Cortex of kidney (tissue), 1 donor: ENCODE measurements at places on chromosomes 1 and 21.

GRCh38 chr1:213303286-213303685 lies 252.2 kb downstream of the RPS6KC1 start:
- DNase-seq = no peak

- no peak for DNase-seq
Observed at GRCh38 chr1:237045278-237046016, 3.5 kb downstream of the RYR2 start.

GRCh38 chr21:45461369-45461750 lies 56.4 kb downstream of the COL18A1 start:
- no peak for DNase-seq

DNA sequence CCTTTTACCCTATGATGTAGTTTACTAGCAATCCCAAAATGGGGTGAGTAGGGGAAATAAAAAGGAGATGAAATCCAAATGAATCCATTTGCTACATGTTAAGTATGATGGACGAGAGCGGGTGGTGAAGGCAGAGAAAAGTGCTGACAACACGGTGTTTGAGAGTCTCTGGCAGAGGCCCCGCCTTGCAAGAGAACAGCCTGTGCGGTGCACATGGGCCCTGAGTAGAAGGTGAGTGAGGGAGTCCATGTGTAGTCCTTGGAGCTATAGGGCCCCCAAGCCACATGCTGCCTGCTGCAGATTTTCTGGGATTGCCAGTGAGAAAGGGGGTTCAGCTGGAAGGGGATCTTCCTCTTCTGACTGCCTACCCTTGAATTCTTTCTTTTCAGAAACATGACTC lies 177.1 kb downstream of the TNR start:
- DNase-seq = no peak

- DNase-seq = no peak
Observed at GRCh38 chr1:110555807-110556470, 37.0 kb upstream of the KCNA10 start.

DNA sequence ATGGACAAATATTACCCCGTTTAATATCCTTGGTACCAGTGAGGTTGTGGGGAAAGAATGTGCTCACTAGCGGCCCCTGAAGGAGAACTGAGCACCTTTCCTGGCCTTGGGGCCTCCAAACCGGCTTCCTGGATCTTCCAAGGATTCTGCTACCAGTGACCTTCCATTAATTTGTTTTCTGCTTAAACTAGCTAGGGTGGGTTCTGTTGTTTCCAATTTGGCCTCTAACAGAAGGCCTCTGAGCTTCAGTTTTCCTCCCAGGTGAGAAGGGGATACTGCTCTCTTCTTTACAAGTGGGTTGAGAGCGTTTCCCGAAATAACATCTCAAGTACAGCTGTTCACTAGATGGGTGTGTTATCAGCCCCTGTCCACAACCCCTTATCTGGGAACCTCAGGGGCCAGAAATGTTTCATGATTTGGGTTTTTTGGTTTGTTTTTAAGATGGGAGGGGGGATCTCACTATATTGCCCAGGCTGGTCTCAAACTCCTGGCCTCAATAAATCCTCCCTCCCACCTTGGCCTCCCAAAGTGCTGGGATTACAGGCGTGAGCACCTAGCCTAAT lies 16.9 kb upstream of the IFNGR2 start:
- no peak for DNase-seq

DNA sequence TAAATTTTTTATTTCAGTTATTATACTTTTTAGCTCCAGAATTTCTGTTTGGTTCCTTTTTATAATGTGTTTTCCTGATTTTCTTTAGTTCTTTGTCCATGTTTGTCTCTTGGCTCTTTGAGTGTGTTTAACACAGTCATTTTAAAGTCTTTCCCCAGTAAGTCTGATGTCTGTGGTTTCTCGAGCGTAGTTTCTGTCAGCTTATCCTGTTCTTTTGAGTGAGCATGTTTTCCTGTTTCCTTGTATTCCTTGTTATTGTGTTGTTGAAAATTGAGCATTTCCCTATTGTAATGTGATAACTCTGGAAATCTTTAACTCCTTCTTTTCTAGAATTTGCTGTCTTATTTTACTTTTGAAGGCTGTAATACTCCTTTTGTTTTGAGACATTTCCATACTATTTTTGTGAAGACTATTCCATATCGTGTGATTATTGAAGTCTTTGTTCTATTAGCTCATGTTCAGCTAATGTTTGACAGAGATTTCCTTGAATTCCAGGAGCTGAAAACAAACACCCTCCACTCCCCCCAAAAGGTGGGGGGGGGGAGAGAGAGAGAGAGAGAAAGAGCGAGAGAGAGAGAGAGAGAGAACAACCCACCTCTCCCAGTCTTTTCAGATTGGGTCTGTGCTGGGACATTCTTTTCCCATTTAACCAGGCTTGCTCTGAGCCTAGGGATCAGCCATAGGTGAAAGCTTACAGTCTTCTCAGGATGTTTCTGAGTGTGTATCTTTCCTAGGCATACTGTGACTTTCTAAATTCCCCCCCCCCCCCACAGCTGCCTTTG lies 38.3 kb downstream of the SDCCAG8 start:
- DNase-seq = no peak

DNA sequence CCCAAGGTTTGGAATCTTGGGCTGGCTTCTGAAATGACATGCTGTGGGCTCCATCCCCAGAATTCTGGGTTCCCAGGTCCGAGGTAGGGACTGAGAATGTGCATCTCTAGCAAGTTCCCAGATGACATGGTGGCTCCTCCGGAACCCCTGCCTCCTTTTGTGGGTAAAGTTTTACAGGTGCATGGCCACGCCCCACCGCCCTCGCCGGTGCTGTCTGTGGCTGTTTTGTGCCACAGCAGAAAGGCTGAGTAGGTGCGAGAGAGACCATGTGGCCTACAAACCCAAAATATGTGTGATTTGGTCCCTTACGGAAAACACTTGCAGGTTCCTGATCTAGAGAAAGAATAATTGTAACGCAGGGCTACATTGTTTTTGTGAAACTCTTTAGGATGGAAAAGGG lies 30.9 kb downstream of the SKI start:
- no peak for DNase-seq

DNA sequence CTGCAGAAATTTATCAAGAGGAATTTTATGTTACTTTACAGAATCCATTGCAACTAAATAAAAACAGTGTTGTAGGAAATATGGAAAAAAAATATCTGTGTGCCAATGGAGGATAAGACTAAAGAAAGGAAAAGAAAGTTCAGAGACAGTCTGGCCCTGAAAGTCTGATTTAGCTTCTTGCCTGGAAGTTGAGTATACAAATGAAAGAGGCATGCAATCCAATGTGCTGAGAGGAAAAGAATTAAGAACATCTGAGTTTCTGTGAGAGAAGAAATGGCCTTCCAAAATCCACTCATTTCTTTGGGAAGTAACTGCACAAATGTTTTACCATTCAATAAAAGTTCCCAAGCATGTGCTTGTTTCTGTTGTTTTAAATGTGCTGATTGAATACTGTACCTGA lies 65.1 kb downstream of the LHX9 start:
- no peak for DNase-seq

DNA sequence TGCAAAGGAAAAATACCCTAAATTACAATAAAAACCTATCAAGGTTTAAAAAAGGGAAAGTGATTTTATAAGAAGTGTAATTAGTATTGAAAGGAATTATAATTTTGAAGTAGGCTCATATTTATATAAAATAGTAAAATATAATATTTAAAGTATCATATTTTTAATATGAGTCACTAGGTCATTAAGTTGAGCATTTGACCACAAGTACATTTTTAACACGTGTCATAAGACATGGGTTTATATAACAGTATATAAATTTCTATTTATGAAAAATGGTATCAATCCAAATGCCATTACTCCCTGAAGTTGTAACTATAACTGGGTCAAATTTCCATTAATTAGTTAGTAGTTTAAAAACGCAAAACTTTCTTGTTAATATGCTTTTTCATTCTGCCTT lies 365.9 kb downstream of the COL11A1 start:
- DNase-seq = no peak

DNA sequence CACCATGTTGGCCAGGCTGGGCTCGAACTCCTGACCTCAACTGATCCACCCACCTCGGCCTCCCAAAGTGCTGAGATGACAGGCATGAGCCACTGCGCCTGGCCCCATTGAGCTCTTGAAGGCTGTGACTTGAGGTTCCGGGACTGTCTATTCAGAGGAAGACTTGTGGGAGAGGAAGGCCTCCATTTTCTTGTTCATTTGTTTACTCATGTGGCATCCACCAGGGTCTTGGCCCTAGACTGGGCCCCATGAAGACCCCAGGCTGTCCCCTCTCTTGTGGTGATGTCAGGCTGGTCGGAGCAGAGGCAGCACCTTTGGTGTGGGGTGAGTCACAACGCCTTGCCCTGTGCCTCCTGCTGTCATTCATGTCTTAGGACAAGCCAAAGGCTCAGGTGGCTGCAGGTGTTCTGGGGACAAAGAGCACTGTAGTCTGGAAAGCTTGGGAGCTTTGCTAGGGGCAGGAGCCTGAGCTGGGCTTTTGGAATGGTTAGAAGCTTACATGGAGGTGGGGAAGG lies 224.6 kb upstream of the C1orf174 start:
- DNase-seq = no peak

DNA sequence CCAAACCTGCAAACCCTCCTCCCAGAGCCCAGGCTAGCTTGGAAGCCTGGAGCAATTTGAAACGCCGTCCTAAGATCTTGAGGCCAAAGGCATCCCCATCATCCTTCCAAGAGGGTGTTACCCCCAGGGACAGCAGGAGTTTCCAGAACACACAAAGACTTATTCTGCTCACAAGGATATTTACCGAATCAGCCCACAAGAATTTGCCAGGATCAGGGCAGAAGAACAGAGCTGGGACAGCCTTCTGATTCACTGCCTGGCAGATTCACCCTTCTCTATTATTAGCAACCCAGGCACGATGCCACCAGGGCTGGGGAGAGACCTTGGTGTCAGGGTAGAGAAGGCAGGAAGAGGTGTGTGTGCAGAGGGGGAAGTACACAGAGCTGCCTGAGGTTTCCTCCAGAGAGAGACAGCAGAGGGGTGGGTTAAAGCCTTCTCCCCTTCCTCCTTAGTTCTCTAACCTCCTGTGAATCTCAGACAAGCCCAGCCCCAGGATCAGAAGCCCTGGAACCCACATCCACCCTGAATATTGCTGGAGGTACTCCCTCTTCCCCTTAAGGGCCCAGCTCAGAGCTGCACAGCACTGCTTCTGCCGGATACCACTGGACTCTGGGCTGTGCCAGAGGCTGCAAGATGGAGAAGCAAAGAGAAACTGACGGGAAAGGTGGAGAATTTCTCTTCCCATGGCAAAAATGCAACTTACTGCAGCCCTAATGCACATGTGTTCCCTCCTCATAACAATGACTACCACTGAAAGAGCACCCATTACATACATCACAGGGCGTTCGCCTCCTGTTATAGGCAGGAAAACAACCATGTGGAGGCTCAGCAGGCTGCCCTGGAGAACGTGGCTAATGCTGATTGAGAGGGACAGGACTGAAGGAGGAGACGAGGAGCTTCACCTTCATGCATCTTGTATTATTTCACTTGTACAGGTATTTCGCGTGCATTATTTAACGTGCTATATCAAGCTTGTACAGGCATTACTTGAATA lies 61.8 kb downstream of the ITPKB start:
- no peak for DNase-seq

GRCh38 chr1:24155011-24155782 lies 12.3 kb upstream of the IL22RA1 start:
- no peak for DNase-seq

DNA sequence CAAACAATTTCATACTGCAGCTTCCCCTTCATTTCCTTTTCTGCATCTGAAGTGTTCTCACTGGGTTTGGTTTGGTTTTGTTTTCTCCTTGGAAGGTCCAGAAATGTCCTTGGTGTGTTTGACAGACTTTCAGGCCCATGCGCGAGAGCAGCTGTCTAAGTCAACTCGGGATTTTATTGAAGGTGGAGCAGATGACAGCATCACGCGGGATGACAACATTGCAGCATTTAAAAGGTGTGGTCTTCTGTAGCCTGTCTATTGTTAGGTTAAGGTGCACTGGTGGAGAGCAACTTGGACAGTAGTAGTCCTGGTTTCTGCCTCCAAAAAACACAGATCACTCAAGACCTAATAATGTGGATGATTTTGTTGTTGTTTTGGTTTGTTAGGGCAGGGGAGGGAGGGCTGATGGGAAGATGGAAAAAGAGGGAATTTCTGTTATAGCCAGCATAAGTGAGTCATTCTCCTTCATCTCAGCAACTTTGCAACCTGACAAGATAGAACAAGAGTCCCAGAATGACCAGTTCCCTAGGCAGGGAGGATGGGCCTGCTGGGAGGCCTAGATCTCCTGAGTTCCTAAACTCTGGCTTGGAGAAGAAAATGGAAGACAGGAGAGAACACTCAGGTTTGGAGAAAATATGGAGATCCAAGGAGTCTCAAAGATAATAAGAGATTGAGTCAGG lies 12.5 kb downstream of the HAO2 start:
- no peak for DNase-seq

GRCh38 chr1:239735111-239735510 lies 348.7 kb downstream of the CHRM3 start:
- DNase-seq = no peak

- DNase-seq = no peak
Observed at GRCh38 chr1:161740921-161741320, 8.7 kb upstream of the DUSP12 start.

GRCh38 chr21:42989816-42990650 lies 15.7 kb downstream of the PKNOX1 start:
- DNase-seq = no peak

DNA sequence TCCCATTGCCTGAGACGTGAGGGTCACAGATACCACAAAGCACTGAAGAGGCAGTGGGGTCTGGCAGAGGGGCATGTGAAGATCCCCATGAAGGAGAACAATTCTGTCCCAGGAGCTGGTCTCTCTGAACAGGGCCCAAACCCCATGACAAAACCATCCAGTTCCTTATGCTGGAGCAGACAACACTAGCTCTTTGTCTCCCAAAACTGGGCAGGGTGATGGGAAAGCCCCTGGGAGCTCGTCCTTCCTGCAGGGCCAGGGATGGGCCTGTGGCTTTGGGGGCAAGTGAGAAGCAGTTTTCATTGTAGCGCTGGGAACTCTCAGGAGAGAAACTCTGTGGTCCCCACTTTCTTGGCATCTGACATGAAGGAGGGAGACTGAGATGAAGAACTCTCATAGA lies 8.8 kb downstream of the ETV3L start:
- DNase-seq = no peak

DNA sequence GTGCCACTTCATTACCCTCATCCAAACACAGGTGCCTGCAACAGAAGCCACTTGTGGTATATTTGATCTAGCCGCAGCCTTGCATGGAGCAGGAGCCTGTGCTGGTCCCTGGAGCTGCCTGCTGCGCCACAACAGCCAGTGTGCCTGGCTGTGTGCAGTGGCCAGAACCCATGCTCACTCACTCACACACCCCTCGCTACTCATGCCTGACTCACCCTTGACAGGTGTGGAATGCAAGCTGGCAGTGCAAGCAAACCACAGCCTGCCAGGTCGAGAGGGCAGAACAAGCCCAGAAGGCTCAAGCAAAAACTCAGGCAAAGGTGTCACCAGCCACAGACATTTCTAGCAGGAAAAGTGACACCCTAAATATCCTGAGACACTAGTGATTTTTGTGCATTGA lies 1510.9 kb downstream of the KCNT2 start:
- DNase-seq = no peak

GRCh38 chr1:203057911-203058675 lies 27.7 kb downstream of the MYOG start:
- no peak for DNase-seq

- no peak for DNase-seq
Observed at GRCh38 chr1:30781906-30782305, 24.3 kb upstream of the LAPTM5 start.

GRCh38 chr1:193537266-193538002 lies 351.0 kb upstream of the B3GALT2 start:
- no peak for DNase-seq

- DNase-seq = no peak
Observed at GRCh38 chr1:206784471-206784903, 12.2 kb upstream of the IL10 start.

GRCh38 chr1:8597455-8597854 lies 220.0 kb downstream of the RERE start:
- no peak for DNase-seq
